ENCODE measurements at places on chromosomes 7 and 10.

DNA sequence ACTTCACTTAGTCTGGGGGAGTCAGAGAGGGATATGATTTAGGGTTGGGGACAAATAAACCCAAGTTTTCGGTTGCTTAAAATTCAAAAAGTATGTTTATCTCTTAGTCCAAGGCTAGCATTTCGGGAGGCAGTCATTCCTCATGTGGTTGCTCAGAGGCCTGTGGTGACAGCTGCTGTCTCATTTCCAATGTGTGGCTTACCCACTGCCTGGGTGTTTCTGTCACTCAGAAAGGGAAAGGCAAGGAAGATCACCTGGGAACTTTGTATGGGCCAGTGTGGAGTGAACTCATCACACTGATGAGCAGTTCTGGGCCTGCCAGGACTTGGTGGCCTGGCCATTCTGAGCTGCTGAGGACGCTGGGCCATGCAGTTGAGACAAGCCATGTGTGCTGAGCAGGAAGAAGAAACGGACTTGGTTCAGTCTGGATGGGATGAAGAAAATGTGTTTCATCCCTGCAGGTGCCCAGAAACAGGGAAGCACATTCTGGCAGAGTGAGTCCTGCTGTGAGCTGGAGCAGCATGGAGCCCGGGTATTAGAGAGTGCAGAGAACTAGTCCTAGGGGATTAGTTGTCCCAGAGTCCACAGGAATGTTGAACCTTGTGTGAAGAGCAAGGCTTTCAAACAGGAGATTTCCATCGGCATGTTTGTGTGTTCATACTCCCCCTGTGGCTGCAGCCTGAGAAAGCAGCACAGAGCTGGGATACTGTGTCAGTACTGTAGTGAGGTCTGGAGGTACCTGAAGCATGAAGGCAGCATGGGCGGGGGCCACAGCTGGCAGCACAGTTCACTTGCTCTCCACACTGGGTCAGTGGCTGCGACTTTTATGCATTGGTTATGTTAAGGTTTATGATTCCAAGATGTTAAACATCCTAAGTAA lies 211.1 kb upstream of the IGFBP3 start:
- no peak for DNase-seq

DNA sequence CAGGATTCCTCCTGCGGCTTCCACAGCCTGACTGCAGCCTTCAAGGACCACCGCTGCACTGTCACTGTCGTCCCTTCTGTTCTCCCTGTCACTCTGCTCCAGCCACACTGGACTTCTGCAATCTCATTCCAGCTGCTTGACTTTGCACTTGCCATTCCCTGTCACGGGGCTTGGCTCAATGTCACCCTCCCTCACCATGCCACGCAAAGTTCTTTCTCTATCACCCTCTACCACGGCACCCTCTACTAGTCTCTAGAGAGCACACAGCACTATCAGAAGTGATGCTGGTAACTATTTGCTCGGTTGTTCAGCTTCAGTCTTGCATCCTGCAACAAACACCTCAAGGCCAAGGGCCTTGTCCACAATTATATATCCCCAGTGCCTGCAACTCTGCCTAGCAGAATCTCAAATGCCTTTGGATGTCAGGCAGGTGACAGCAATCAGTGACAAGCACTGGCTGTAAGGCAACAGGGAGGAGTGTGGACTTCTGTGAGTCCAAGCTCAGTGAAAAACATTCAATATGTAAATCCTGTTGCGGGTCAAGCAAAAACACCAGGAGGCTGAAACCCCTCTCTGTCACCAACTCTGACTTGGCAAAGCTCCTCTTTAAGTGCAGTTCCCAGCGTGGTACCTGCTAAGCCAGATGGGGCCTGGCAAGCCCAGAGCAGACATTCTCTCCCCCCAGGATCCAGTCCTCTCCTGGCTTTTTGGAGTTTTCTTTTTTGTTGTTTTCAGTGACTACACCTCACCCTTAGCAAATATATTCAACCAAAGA lies 259.9 kb downstream of the FGFR2 start:
- no peak for DNase-seq

- DNase-seq: no peak
These were observed 138.9 kb upstream of the PTN start for GRCh38 chr7:137482466-137482865.

DNA sequence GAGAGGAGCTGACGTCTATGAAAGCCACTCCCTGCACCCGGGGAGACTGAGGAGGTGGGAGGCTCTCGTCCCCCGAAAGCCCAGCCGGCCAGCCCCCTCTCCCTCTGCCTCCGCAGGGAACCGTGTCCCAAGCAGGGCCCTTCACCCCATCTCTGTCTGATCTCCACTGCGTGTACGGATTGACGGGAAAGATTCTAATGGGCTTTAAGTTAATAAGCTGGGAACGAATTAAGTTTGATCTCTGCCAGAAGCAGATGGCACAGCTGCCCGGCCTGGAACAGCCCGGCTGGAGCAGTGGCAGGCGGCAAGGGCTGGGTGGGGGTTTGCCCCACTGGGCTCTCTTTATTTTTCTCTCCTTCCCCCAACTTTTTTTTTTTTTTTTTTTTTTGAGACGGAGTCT lies 6.1 kb upstream of the SLC29A4 start:
- DNase-seq: no peak

DNA sequence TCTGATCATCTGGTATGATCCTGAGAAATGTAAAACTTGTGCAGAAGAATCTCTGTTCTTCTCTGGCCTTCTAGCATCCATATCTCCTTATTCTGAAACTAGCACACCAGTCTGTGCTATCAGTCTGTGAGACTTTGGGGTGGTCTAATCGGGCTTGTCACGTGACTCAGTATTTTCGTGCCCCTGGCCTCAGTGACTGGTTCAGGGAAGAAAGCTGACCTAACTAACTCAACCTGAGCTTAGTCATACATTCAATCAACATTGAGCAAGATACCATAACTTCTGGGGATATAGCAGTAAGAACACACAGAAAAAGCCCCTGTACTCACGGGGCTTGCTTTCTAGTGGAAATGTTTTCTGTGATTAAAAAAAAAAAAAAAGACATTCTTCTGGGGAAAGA lies 109.3 kb downstream of the DKK1 start:
- no peak for DNase-seq

DNA sequence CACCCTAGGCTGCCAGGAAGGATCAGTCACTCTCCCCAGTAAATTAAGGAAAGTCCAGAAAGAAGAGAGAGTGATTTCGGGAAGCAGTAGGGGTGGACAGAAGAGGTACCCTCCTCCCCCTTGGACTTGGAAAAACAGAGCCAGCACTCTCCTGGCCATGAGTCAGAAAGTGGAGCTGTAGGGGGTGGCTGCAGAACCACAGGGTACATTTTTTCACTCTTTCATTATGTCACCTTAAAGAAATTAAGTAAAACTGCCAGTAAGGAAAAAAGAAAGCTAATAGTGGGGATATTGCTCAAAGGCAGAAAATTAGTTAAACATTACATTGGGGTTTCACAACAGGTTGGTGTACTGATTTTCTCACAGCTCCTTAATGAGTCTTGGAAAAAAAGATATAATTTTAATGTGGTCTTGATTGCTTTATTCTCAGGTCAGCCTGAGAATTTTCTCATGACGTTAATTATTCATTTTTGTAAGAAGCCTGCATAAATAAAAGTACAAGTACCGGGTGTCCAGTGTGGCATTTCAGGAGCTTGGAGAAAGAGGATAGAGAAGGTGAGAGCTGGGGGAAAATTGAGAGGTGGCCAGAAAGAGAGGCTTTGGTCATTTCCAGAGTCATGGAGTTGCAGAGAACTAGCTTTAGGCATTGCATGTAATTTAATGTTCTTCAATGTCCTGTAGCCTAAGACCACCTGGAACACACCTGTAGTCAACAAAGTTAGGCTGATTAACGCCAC lies 23.2 kb upstream of the AOAH start:
- no peak for DNase-seq

DNA sequence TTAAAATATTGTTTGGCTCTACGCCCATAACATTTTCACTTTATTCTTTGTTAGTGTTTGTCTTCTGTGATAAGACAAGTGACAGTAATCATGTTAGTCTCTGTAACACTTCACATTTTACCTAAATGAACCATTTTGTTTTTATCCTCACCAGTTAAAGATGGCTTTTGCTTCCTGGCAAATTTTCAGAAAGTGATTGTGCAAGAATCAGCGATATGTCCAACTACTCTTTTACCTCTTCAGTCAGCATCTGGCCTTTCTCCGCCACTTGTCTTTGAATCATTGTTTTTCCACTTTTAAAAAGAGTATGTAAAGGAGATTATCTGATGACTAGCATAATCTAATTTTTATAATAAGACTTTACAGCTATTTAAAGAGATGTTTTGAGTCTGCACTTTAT lies 3.5 kb downstream of the DGKB start:
- DNase-seq: no peak

DNA sequence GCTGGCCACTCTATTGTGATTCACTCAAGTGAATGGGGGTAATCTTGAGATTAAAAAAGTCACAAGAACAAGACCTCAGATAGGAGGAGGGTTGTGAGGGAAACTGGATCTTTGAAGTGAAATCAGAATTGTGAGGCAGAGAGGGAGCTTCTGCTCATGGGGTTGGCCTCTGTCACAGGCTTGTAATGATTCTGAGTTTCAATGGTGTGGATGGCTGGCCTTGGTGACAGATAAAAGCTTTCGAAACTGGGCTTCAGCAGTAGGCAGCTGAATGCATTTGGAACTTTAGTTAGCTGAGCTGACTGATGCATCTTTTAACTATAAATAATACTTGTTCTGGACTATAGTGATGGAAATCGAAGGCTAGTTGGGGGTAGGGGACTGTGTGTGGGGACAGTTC lies 12.2 kb downstream of the TAS2R60 start:
- DNase-seq: no peak

DNA sequence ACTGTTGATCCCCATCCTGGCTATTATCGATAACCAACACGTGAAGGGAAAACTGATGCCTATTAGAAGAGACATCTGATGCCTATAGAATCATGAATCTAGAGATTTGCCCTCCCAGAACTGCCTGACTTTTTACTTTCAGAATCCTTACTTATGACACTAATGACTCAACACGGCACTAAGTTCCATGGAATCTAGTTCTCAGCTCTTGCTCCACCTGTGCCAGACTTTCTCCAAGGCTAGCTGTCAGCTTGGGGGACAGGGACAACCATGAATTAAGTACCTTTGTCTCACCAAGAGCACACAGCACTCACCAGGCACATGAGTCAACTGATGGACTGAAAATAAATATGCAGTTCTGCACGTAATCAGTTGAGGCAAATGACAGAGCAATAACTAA lies 184.2 kb downstream of the FRMD4A start:
- DNase-seq: no peak

DNA sequence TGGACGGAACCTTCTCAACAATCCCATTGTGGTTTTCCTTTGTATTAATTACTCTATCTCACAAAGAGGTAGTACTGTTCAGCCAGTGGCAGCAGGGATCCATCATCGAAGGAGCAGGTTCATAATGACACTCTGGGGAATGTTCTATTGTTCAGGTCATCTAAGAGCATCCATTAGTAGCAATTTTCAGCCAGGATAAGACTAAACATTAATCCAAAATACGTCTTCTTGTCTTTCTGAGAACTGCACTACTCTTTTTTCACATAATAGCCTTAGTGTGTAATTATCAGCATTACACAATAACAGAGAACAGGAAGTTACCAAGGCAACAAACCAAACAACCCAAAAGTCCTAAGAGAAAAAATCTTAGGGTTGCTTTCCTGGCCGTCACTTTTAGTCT lies 259.5 kb upstream of the VWC2 start:
- DNase-seq: no peak

GRCh38 chr10:100980711-100981110 lies 6.6 kb downstream of the MRPL43 start:
- DNase-seq: no peak

- peak; percentile 59 for DNase-seq
These were observed 97.3 kb downstream of the CLEC2L start for GRCh38 chr7:139620676-139621344.

DNA sequence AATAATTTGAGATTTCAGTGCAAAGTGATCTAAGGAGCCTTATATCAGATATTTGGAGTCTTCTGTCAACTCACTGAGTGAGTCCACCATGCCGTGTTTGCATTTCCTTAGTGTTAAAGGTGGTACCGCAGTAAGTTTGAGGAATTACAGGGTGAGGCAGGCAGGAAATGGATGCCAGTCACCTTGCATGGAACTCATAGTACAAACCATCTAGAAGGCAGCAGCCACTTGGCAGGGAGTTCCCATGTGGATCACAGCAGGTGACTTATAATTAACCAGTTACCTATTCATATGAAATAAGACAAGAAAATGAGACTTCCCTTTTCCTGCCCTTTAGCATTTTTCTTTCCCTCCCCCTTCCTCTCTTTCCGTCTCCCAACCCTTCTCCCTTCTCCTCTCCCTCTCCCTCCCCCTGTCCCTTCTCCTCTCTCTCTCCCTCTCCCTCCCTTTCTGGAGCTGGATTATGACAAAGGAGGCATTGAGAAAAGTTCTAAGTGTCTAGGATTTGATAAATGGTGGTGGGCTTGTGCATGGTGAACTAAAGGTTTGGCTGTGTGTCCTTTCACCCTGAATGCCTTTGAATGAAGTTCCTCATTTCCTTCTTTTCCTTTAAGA lies 94.1 kb downstream of the LRRC4 start:
- no peak for DNase-seq

- no peak for DNase-seq
These were observed 67.8 kb downstream of the CREM start for GRCh38 chr10:35194471-35194870.

DNA sequence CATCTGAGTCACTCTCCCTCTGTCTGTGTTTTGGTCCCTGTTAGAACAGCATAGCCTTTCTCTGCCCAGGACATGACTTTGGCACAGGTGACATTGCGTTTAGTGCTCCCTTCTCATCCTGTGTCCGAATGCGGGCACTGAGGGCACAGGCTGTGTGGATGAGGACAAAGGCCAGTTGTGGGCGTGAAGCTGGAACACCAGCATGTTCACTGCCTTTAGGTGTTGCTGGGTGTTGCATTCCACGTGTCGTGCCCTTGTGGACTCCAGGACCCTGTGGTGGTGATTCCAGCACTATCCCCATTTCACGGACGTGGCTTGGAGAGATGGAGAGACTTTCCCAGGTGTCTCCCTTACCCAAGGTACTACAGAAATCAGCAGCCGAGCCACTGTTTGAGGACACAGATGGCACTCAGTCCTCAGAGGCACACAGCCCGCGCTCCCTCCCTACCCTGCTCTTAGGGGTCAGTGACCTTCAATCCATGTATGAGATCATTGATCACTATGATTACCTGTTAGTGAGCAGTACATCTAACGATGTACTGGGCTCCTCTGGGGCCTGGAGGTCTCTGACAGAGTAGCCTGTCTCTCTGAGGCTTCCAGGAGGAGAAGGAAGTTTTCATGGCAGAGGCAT lies 917 bp upstream of the CNPY1 start:
- no peak for DNase-seq

Data from activated CD4-positive, alpha-beta T cell treated with anti-CD3 and anti-CD28 coated beads, Interleukin-2, amount 50 U/mL, for 16 hours (primary cell).